GM18507 (cell line): ENCODE measurements at places on chromosomes 5 and 9.

- no peak for DNase-seq
These were observed 80.8 kb upstream of the ARAP3 start for GRCh38 chr5:141762790-141763368.

- no peak for DNase-seq
These were observed 3.6 kb upstream of the DCP2 start for GRCh38 chr5:112973036-112973435.

GRCh38 chr9:33139421-33140228 is 27.5 kb downstream of the B4GALT1 start:
- DNase-seq, result no peak

DNA sequence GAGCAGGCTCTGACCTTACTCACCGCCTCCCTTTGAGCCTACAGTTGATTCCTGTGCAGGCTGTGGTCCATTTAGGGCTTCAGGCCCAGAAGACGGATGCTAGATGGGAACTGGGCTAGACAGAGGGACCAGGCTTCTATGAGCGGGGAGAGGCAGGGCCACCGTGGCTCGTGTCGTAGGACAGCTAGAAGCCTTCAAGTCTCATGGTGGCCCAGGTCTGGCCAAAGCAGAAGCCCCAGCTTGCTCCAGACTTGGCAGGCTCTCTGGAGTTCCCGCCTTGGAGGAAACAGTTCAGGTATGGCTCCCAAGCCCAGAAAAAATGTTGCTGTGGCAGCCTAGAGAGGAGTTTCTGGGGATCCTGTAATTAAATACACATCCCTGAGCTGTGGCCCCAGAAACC is 10.9 kb upstream of the NR5A1 start:
- DNase-seq, result no peak

GRCh38 chr5:134554319-134555222 is 29.1 kb downstream of the JADE2 start:
- DNase-seq, result no peak

- no peak for DNase-seq
These were observed 1992.1 kb upstream of the NUDT12 start for GRCh38 chr5:105554568-105555169.

GRCh38 chr9:115615000-115615401 is 497.0 kb upstream of the TNC start:
- no peak for DNase-seq
